ENCODE measurements at places on chromosomes 2 and 18. TPM values are rescaled to one million over a fixed set of nuclear protein-coding genes. Genes with fewer than 3 reads are reported as not detected.

The TUBA3E gene
- not detected for total RNA-seq

The COLEC12 gene
- total RNA-seq: 0.20 TPM

The NEB gene
- total RNA-seq: 0.59 TPM

The TGFBRAP1 gene
- 14.9 TPM for total RNA-seq

The SFXN5 gene
- total RNA-seq: 13.7 TPM

The SERPINB11 gene
- not detected for total RNA-seq

The SP140 gene
- total RNA-seq: not detected

The SCN1A gene
- total RNA-seq: 1.8 TPM

The ARHGEF33 gene
- total RNA-seq: 1.1 TPM

The DLX1 gene
- total RNA-seq: 0.61 TPM

The AMER3 gene
- total RNA-seq: 20.6 TPM

The HNMT gene
- total RNA-seq: not detected

The LAMA3 gene
- 2.1 TPM for total RNA-seq

The CNRIP1 gene
- 28.0 TPM for total RNA-seq

The DCTN1 gene
- total RNA-seq: 832 TPM

The ACTG2 gene
- total RNA-seq: not detected

The NR4A2 gene
- total RNA-seq: 2.2 TPM

The UGT1A4 gene
- not detected for total RNA-seq

The CNGA3 gene
- total RNA-seq: 7.6 TPM

The REEP1 gene
- total RNA-seq: 167 TPM

The ANTXR1 gene
- total RNA-seq: 26.7 TPM

The MC4R gene
- total RNA-seq: not detected

The REG3A gene
- total RNA-seq: not detected

The EHD3 gene
- 11.5 TPM for total RNA-seq

The CYP27A1 gene
- total RNA-seq: 0.98 TPM

The SRD5A2 gene
- total RNA-seq: not detected

The TBC1D8 gene
- total RNA-seq: 14.6 TPM

The SLC23A3 gene
- 1.1 TPM for total RNA-seq

The CHRND gene
- 2.2 TPM for total RNA-seq

The NCKAP5 gene
- 0.20 TPM for total RNA-seq
